HepG2 (cell line): ENCODE measurements at places on chromosomes 7 and 10. TPM values are rescaled to one million over a fixed set of nuclear protein-coding genes. Genes with fewer than 3 reads are reported as not detected.

GRCh38 chr7:151342102-151342646, 562 bp downstream of the NUB1 start:
- H3K27ac ChIP-seq, result peak overlapping the region; percentile 72
- H3K27me3 ChIP-seq, result no peaks in the 10 kb centered on the region
- peaks cover 53% of the 10 kb centered on the region for H3K4me1 ChIP-seq
- peaks cover 2% of the 10 kb centered on the region; the same call in 1 of the 2 replicates for H3K36me3 ChIP-seq
- no peak for DNase-seq

DNA sequence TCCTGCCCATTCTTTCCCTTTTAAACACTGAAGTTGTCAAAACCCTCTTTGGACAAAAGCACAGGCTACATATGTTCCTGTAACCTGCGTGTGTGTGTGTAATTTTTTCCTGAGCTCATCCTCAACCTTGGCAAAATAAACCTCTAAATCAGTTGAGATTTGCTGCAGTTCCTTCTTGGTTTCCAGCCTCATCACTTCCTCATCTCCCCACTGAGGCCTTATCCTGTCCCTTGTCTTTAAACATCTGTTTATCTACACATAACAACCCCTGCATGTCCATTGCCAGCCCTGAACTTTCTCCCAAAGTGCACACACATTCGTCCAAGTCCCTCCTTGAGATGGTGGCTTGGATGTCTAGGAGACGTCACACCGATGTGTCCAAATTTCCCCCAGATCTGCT, 35.5 kb downstream of the LYZL2 start:
- no peak for DNase-seq
- peaks cover 63% of the 10 kb centered on the region for H3K4me1 ChIP-seq
- H3K4me3 ChIP-seq, result no peak overlapping the region

GIMAP6 gene
- not detected in 2 replicates for total RNA-seq

- peaks cover 49% of the 10 kb centered on the region; the same call in 2 of the 3 replicates for H3K27me3 ChIP-seq
- no peak for DNase-seq
- no peak overlapping the region for H3K4me3 ChIP-seq
- H3K27ac ChIP-seq, result no peak overlapping the region
- H3K4me1 ChIP-seq, result peaks cover 9% of the 10 kb centered on the region
These were observed 12.1 kb upstream of the MYL7 start for GRCh38 chr7:44152971-44153947.

- H3K4me3 ChIP-seq, result no peak overlapping the region
- H3K36me3 ChIP-seq, result no peaks in the 10 kb centered on the region
- no peak for DNase-seq
- no peak overlapping the region for H3K27ac ChIP-seq
- H3K27me3 ChIP-seq, result no peaks in the 10 kb centered on the region
- no peaks in the 10 kb centered on the region for H3K4me1 ChIP-seq
These were observed 102.8 kb upstream of the THSD7A start for GRCh38 chr7:11934796-11935195.

GRCh38 chr7:129271500-129272355, 46.9 kb downstream of the AHCYL2 start:
- no peaks in the 10 kb centered on the region for H3K36me3 ChIP-seq
- DNase-seq, result peak; percentile 64
- no peak overlapping the region for H3K4me3 ChIP-seq
- no peaks in the 10 kb centered on the region for H3K27me3 ChIP-seq

DNA sequence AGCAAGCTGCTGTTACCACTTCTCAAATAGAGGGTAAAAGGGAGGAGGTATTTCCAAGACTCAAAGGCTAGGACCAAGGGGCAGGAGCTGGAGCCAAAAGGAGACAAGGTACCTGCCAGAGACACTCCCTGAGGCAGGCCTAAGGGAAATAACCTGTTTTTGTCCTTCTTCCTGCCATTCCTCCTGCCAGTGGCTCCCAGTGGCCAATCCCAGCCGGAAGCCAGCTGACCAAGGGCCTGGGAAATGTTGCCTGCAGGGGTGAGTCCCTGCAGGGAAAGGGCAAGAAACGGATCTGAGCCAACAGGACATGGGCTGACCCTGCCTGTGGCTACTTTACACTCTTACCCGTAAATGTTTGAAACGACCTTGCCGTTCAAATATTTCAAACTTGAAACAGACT, 3.5 kb downstream of the CYTH3 start:
- no peak overlapping the region for H3K4me3 ChIP-seq
- H3K27me3 ChIP-seq, result peaks cover 26% of the 10 kb centered on the region
- no peak for DNase-seq
- no peak overlapping the region for H3K27ac ChIP-seq
- H3K4me1 ChIP-seq, result peaks cover 26% of the 10 kb centered on the region

DNA sequence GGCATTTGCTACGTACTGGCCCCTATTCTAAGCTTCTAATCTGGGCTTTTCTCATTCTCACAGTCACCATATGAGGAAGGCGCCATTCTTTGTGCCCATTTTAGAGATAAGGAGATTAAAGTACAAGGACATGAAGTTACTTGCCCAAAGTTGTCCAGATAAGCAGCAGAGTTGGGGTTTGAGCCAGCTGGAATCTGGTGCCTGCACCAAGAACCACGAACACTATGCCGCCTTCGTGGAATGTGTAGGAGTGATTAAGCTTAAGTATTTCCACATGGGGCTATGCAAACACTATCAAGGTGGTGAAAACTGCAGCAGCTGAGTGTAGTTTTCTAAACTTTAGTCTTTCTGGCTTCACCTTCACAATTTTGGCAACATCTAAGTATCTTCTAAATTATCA, 342.7 kb upstream of the ETV1 start:
- no peak for DNase-seq
- H3K27me3 ChIP-seq, result no peaks in the 10 kb centered on the region
- H3K4me1 ChIP-seq, result no peaks in the 10 kb centered on the region
- no peak overlapping the region for H3K27ac ChIP-seq

ZNF425 gene
- total RNA-seq, result 0.97 and 1.1 TPM in 2 replicates

GRCh38 chr10:64113375-64113774, 592.2 kb downstream of the REEP3 start:
- H3K36me3 ChIP-seq, result no peaks in the 10 kb centered on the region
- no peak overlapping the region for H3K27ac ChIP-seq
- H3K4me3 ChIP-seq, result no peak overlapping the region
- no peak for DNase-seq
- H3K4me1 ChIP-seq, result peaks cover 20% of the 10 kb centered on the region

DNA sequence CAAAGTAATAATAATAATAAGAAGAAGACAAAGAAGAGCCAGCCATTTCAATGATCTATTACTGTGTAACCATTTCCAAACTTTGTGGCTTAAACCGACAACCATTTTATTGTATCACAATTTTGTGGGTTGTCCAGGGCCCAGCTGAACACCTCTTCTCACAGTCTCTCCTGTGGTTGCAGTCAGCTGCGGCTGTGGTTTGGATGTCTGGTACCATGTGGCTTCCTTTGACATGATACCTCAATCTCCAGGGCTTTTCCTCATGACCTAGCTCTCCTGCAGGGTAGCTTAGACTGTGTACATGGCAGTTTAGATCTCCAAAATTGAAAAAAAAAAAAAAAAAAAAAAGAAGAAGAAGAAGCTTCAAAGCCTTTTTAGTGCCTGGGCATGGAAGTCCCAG, 72.6 kb upstream of the NFKB2 start:
- no peak overlapping the region for H3K27ac ChIP-seq
- no peak overlapping the region for H3K4me3 ChIP-seq
- H3K27me3 ChIP-seq, result no peaks in the 10 kb centered on the region
- no peak for DNase-seq
- H3K36me3 ChIP-seq, result peaks cover 3% of the 10 kb centered on the region
- peaks cover 14% of the 10 kb centered on the region for H3K4me1 ChIP-seq

- H3K36me3 ChIP-seq, result no peaks in the 10 kb centered on the region
- no peak for DNase-seq
- H3K4me1 ChIP-seq, result no peaks in the 10 kb centered on the region
- H3K27ac ChIP-seq, result no peak overlapping the region
- H3K4me3 ChIP-seq, result no peak overlapping the region
These were observed 20.4 kb upstream of the KNDC1 start for GRCh38 chr10:133139551-133140065.

DNAJC1 gene
- total RNA-seq, result 8.8 and 16.6 TPM in 2 replicates

DNA sequence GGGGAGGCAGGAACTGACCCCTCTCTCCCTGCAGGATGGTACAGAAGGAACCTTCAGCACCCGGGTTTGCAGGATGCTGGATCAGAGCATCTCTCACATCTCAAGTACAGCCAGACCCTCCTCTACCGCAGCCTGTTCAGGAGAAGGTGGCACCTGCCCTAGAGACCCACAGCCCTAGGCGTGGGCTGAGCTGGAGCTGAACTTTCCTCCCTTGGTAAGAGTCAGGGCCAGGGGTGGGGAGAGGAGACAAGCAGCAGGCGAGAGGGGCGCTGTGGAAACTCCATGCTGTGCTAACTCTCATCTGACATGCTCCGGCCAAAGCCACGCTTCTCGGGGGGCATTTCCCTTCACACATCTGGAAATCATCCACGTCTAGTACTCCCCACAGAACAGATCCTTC, 154.4 kb downstream of the DIP2C start:
- DNase-seq, result no peak
- no peaks in the 10 kb centered on the region for H3K27me3 ChIP-seq
- no peaks in the 10 kb centered on the region for H3K36me3 ChIP-seq
- peaks cover 17% of the 10 kb centered on the region for H3K4me1 ChIP-seq

DNA sequence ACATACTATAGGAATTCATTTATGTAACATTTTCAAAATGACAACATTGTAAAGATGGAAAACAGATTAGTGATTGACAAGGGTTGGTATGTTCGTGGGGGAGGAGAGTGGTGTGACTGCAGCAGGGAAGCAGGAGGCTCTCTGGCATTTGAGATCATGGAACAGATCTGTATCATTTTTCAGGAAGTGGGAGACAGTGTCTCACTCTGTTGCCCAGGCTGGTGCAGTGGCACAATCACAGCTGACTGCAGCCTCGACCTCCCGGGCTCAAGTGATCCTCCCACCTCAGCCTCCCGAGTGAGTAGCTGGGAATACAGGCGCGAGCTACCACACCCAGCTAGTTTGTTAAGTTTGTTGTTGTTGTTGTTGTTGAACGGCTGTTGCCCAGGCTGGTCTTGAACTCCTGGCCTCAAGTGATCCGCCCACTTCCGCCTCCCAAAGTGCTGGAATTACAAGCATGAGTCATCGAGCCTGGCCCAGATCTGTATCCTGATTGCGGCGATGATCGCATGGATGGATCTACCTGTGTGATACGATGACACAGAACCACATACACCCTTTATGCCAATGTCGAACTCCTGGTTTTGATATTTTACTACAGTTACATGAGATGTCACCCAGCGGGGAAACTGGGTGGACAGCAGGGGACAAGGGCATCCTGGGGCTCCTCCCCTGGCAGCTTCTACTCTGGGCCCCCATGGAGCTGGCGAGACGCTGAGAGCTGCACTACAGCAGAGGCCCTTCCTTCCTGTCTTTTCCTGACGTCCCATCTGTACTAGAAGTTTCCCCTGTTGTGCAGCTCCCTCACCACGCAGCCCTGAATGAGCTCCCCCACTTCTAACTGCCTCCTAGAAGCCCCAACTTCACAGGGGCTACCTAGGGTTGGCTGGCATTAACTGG, 12.3 kb upstream of the CYTH3 start:
- H3K4me3 ChIP-seq, result no peak overlapping the region
- H3K4me1 ChIP-seq, result peaks cover 37% of the 10 kb centered on the region
- H3K27me3 ChIP-seq, result no peaks in the 10 kb centered on the region
- H3K27ac ChIP-seq, result no peak overlapping the region
- DNase-seq, result peak; percentile 27
